ENCODE measurements at places on chromosomes 4 and X. TPM values are rescaled to one million over a fixed set of nuclear protein-coding genes. Genes with fewer than 3 reads are reported as not detected.

The RGS12 gene
- total RNA-seq, result 107 TPM

The FAM236C gene
- not detected for total RNA-seq

The PDE6B gene
- total RNA-seq, result 2.3 TPM

The ADH7 gene
- not detected for total RNA-seq

The ZXDA gene
- total RNA-seq, result 3.4 TPM

The ATP6AP1 gene
- total RNA-seq, result 133 TPM

The F9 gene
- total RNA-seq, result not detected

The GRSF1 gene
- total RNA-seq, result 61.1 TPM

The DRD5 gene
- total RNA-seq, result not detected

The ACTRT1 gene
- not detected for total RNA-seq

- H3K27ac ChIP-seq, result peak overlapping the region; percentile 93
- H3K36me3 ChIP-seq, result no peaks in the 10 kb centered on the region
- peak; percentile 96 for DNase-seq
- peak overlapping the region; percentile 95 for H3K4me3 ChIP-seq
Measured at GRCh38 chr4:77157859-77158486, 966 bp downstream of the CCNG2 start.

- H3K27me3 ChIP-seq, result peaks cover 2% of the 10 kb centered on the region
- DNase-seq, result no peak
- no peak overlapping the region for H3K27ac ChIP-seq
Measured at GRCh38 chr4:67871867-67872266, 11.9 kb downstream of the TMPRSS11D start.

DNA sequence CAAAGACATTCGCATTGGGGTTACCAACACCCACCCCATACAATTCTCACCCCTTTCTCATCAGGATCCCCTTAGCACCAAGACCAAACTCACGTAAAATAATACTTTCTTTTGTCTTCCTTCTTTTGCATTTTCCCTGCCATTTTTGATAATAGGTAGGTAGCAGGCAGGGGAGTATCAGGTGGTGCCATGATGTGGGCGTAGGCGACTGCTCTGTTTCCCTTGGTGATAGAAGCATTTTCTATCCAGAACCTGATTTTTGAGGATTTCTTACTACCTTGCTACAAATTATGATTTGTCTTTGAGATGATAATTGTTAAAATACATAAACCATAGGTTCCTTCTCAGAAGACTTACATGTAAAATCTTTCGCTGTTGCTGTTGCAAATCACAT, 150.3 kb downstream of the DCTD start:
- peak overlapping the region; percentile 9 for H3K27ac ChIP-seq
- H3K4me1 ChIP-seq, result peaks cover 13% of the 10 kb centered on the region
- H3K4me3 ChIP-seq, result no peak overlapping the region
- DNase-seq, result no peak
- no peaks in the 10 kb centered on the region for H3K36me3 ChIP-seq
- H3K27me3 ChIP-seq, result no peaks in the 10 kb centered on the region

DNA sequence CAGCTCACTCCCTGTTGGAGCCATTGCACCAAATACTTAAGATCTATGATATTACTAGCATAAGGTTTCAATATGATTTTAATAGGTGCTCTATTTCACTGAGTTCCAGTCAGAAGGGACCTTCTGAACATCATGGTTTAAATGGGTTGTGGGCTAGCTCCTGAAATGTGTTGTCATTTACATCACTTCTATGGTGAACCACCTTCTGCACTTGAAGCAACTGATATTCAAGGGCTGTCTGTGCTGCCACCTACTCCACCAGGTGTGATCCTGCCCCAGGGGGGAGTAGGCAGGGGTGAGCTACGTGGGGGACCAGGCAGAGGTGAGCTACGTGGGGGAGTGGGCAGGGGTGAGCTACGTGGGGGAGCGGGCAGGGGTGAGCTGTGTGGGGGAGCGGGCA, 35.2 kb downstream of the RNF175 start:
- no peaks in the 10 kb centered on the region for H3K27me3 ChIP-seq
- no peak overlapping the region for H3K4me3 ChIP-seq
- no peak for DNase-seq
- peaks cover 2% of the 10 kb centered on the region for H3K4me1 ChIP-seq
- no peaks in the 10 kb centered on the region for H3K36me3 ChIP-seq
- no peak overlapping the region for H3K27ac ChIP-seq

DNA sequence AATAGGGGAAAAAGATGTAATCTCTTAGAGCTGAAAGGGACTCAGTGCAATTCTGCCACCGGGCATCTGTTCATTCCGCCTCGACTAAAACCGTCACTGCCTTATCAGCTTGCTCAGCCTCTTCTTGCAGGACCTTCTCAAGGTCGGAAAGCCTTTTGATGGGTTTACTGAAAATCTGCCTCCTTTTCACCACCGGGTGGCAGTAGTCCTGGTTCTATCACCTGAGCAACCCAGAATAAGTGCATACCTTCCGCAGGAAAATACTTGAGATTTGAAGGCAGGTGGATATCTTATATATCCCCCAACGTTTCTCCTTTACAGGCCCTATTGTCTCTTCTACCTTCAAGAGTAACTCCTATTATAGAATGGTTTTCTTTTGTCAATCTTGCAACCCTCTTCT, 103.4 kb upstream of the PAK3 start:
- peak; percentile 26 for DNase-seq
- H3K27me3 ChIP-seq, result peaks cover 3% of the 10 kb centered on the region
- no peak overlapping the region for H3K27ac ChIP-seq

DNA sequence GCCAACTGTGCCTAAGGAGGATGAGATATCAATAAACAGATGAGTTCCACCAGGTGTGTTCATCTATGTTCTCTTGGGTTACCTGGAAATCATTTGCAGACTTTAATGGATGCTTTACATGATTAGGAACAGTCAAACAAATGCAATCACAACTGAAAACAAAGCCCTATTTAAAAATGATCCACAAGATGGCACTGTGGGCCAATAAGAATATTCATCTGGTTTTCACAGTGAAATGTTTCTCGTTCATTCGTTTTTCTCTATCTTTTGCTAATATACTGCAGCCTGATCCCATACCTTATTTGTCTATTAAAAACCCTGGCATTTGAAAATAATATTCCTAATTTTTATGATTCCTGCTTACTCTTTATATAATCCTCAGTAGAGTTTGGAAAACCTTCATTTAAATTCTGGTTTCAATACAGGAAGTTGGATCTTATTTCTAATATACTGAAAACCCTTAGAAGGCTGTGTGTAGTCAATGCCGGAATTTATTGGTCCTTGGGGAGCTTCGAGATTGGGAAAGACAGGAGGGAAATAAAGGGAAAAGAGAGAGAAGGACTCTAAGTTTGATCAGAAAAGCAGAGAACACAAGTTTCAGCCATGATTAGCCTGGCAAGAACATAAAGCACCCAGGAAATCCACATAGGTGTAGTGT, 63.8 kb upstream of the TAPT1 start:
- H3K27me3 ChIP-seq, result peaks cover 1% of the 10 kb centered on the region
- no peak for DNase-seq
- H3K4me3 ChIP-seq, result no peak overlapping the region
- peaks cover 2% of the 10 kb centered on the region for H3K36me3 ChIP-seq

- no peaks in the 10 kb centered on the region for H3K27me3 ChIP-seq
- H3K4me1 ChIP-seq, result peaks cover 3% of the 10 kb centered on the region
- peak; percentile 13 for DNase-seq
- H3K4me3 ChIP-seq, result no peak overlapping the region
- H3K36me3 ChIP-seq, result no peaks in the 10 kb centered on the region
- no peak overlapping the region for H3K27ac ChIP-seq
Measured at GRCh38 chrX:133190877-133191738, 27.0 kb downstream of the TFDP3 start.

GRCh38 chr4:153439831-153440230, 26.3 kb upstream of the TMEM131L start:
- H3K27ac ChIP-seq, result no peak overlapping the region
- H3K36me3 ChIP-seq, result no peaks in the 10 kb centered on the region
- H3K27me3 ChIP-seq, result no peaks in the 10 kb centered on the region
- H3K4me1 ChIP-seq, result no peaks in the 10 kb centered on the region
- no peak for DNase-seq

GRCh38 chr4:187064033-187064432, 340.4 kb upstream of the FAT1 start:
- H3K27ac ChIP-seq, result no peak overlapping the region
- H3K27me3 ChIP-seq, result peaks cover 3% of the 10 kb centered on the region
- H3K36me3 ChIP-seq, result no peaks in the 10 kb centered on the region
- H3K4me3 ChIP-seq, result no peak overlapping the region

- H3K36me3 ChIP-seq, result peaks cover 7% of the 10 kb centered on the region
- peaks cover 7% of the 10 kb centered on the region for H3K27me3 ChIP-seq
- H3K27ac ChIP-seq, result no peak overlapping the region
- no peaks in the 10 kb centered on the region for H3K4me1 ChIP-seq
- no peak for DNase-seq
Measured at GRCh38 chrX:3348191-3348590, 1.7 kb upstream of the MXRA5 start.

- no peaks in the 10 kb centered on the region for H3K27me3 ChIP-seq
- H3K36me3 ChIP-seq, result no peaks in the 10 kb centered on the region
- no peak for DNase-seq
- H3K4me3 ChIP-seq, result no peak overlapping the region
- H3K27ac ChIP-seq, result no peak overlapping the region
Measured at GRCh38 chrX:111133389-111133788, 37.4 kb downstream of the PAK3 start.

DNA sequence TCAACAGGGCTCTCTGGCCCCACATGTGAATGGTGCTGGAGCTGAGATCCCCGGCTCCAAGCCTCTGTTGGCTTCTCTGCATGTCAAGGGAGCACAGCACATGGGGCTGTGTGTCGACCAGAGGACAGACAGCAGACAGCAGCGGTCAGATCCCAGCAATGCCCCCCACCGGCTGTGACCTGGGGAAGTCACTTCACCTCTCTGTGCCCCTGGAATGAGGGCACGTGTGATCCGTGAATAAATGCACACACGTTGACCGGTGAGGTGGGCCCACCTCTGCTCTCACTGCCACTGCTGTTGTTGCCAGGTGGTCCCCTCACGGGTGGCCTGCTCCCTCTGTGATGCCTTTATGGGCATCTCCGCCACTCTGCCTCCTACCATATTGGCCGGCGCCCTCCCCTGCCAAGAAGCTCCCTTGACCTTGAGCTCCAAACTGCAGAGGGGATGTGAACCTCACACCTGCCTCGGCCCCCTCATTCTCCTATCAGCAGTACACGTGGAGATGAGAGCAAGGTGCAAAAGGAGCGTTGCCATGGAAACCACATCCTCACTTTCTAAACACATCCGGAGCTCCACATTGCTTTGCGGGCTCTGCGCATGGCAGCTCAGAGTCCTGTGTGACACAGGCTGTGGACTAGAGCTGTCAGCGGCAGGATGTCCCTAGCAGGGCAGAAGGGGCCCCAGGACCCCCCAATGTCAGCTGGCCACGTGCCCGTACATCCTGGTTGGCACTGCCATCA, 75.4 kb downstream of the ABLIM2 start:
- no peaks in the 10 kb centered on the region for H3K36me3 ChIP-seq
- no peak overlapping the region for H3K27ac ChIP-seq
- no peak overlapping the region for H3K4me3 ChIP-seq
- peaks cover 13% of the 10 kb centered on the region for H3K4me1 ChIP-seq

DNA sequence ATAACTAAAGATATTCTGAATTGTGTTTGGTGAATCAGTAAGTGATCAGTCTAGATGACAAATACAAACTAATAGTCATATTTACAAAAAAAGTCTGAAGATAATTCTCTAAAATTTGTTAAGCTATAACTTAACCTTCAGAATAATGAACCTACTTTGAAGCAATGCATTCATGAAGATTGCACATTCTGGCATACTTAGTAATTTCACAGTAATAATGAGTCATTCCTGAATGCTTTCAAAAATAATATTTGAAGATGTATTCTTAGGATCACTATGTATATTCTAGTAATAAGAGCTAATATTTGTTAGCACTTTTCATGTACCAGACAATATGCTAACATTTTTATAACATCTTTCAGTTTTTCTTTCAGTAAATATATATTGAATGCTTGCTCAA, 756.7 kb upstream of the SLIT2 start:
- H3K4me3 ChIP-seq, result no peak overlapping the region
- no peak overlapping the region for H3K27ac ChIP-seq
- H3K27me3 ChIP-seq, result no peaks in the 10 kb centered on the region
- no peaks in the 10 kb centered on the region for H3K4me1 ChIP-seq
- no peaks in the 10 kb centered on the region for H3K36me3 ChIP-seq
- DNase-seq, result no peak

- H3K27ac ChIP-seq, result peak overlapping the region; percentile 28
- no peak overlapping the region for H3K4me3 ChIP-seq
- DNase-seq, result no peak
- no peaks in the 10 kb centered on the region for H3K27me3 ChIP-seq
Measured at GRCh38 chr4:146368209-146368608, 153.5 kb downstream of the SLC10A7 start.

- H3K4me3 ChIP-seq, result no peak overlapping the region
- H3K27ac ChIP-seq, result no peak overlapping the region
- no peaks in the 10 kb centered on the region for H3K36me3 ChIP-seq
Measured at GRCh38 chr4:184534511-184535391, 60.4 kb upstream of the IRF2 start.

DNA sequence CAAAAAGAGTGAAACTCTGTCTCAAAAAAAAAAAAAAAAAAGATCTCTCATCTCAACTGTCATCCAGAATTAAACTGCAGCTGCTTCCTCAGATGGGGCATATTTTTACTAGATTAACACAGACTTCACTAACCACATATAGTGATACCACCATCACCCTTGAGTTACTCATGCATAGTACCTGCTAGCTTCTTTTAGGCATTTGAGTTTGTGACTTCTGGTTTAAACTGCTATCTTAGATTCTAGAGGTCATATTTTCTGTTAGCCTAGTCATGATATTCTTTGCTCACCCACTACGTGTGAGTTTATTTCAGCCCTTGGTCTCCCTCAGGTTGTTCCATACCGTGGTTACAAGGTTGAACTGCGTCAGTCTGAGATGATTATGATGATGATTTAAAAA, 154.9 kb upstream of the BMP3 start:
- no peaks in the 10 kb centered on the region for H3K27me3 ChIP-seq
- no peaks in the 10 kb centered on the region for H3K36me3 ChIP-seq
- no peak overlapping the region for H3K27ac ChIP-seq
- no peaks in the 10 kb centered on the region for H3K4me1 ChIP-seq
- no peak overlapping the region for H3K4me3 ChIP-seq

DNA sequence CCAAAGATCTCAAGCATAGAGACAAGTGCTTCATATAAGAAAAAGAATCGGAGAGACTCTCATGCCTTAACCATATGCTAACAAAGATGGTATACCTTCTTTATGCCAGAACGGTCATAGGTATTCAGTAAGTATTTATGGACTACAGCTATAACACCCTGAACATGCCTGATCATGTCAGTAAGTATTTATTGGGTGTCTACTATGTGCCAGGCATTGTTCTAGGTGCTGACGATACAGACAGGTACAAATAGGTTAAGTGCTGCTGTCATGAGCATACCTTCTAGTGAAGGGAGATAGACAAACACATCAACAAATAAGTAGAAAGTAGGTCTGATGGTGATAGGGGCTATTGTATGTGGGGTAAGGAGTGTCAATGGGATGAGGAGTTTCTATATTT, 9.5 kb upstream of the MID1 start:
- H3K27ac ChIP-seq, result no peak overlapping the region
- H3K36me3 ChIP-seq, result no peaks in the 10 kb centered on the region
- no peak overlapping the region for H3K4me3 ChIP-seq
- no peak for DNase-seq
- H3K4me1 ChIP-seq, result peaks cover 8% of the 10 kb centered on the region

GRCh38 chr4:157300701-157301100, 80.2 kb downstream of the GRIA2 start:
- peaks cover 2% of the 10 kb centered on the region for H3K4me1 ChIP-seq
- H3K27me3 ChIP-seq, result no peaks in the 10 kb centered on the region
- no peak overlapping the region for H3K4me3 ChIP-seq
- H3K36me3 ChIP-seq, result no peaks in the 10 kb centered on the region
- no peak for DNase-seq
- H3K27ac ChIP-seq, result no peak overlapping the region
